ENCODE measurements at places on chromosomes 5 and 9.

DNA sequence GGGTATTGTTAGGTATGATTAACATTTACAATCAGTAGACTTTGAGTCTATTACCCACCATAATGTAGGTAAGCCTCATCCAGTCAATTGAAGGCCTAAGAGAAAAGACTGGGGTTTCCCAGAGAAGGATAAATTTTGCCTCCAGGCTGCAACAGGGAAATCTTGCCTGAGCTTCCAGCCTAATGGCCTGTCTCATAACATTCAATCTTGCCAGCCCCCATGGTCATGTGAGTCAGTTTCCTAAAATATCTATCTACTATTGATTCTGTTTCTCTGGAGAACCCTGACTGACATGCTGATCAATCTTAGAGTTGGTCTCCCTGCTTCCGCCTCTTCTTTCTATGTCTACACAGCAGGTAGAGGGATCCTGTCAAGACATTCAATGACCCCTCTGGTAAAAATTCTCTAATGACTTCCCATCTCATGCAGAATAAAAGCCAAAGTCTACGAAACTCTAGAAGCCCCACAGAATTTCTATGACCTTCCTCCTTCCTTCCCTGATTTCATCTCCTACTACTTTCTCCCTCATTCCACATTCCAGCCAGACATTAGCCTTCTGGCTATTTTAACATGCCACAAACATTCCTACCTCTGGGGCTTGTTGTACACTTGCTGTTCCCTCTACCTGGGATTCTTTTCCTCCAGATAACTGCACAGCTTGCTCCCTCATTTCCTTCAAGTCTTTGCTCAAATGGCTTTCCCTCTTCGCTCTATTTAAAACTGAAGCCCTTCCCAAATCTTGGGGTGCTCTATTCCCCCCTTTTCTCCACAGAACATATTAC lies 60.2 kb downstream of the FBXW11 start:
- DNase-seq: no peak

DNA sequence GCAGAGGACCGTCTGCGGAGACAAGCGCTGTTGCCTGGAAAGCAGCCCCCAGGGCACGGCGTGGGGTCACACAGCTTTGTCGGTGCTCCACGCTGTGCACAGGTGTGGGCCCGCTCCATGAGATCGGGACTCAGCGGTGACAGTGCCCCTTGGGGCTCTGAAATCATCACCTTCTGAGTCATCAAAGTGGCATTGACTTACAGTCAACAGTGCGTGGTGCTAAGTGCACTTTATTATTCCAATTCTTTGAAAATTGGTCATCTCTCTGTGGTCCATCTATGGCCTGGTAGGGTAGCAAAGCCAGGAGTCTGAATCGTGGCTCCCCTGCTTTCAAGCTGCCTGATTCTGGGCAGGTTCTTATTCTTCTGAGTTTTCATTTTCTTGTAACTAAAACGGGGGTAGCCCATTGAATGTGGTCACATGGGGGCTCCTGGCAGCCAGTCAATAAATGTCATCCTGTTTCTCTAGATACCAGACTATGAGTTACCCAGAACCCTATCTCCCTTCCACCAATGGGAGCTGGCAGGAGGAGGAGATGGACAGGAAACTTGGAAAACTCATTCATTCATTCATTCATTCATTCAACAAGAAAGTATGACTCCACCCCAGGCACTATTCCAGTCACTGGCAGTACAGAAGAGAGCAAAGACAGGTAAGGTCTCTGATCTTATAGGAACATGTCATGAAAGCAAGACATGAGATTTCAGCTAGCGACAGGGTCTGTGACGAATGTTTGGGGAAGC lies 20.3 kb upstream of the UNC5A start:
- no peak for DNase-seq

DNA sequence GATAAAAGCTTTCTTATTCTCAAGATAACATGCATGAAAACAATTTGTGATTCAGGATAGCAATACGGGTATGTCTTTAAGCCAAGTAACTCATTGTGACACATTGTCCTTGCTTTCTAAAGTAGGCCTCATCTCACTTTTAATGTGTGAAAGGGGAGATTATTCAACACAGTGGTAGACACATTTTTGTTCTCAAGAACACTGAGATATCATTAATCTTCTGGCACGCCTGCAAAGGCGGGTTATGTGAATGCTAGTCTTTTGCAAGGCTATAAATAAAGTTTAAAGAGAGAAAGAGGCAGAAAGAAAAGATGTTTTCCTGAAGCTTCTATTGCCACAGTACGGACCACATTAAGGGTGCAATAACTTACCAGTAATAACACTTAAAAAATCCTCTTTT lies 181.8 kb upstream of the MEF2C start:
- DNase-seq: no peak

- no peak for DNase-seq
These were observed 33.3 kb upstream of the TMEM250 start for GRCh38 chr9:136151848-136152542.

DNA sequence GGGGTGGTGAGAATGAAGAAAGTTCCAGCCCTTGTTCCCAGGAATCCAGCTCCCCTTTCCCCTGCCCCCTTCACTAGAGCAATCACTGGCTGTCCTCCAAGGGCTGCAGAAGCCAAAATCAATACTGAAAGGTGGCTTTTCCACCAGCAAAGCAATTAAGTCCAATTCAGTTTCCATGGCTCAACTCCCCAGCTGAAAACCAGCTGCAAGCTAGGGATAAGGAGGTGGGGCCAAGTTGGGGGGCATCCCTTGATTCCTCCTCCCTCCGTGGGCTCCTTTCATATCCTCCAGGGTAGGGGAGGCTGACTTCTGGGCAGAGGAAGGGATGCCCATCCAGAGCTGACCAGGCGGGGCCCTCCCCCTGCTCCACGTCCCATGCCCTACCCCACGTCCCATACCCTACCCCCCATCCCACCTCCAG lies 22.7 kb downstream of the CAMK2A start:
- DNase-seq: no peak

DNA sequence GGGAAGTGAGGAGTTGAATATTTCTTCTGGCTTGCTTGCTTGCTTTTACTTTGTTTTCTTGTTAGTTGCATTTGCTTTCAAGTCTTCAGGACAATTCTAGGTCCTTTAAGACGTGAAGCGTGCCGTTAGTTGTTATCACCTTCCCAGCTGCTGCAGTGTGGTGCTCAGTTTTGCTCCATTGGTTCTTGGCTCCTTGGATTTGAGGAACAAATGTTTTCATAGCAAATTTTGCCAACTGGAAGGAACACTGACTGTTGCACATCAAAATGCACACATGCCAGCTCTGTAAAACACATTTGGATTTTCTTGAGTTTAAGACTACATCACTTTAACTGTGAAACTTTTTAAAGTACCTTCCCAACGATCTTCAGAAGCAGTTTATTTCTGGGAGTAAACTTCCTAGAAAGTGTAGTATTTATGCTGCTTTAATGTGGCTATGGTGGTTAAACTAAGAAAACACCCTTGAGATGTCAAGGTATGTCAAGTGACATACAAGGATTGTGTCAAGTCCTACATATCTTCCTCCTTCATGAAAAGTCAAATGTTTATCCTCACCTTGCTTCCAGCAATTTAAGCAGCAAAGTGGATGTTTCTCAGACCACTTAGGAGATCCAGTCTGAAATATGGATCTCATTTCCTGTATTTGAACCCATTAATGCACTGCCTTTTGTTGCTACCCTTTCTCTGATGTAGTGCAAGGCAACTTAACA lies 24.9 kb downstream of the MOCS2 start:
- DNase-seq: no peak

- no peak for DNase-seq
These were observed 3.6 kb downstream of the HMGCS1 start for GRCh38 chr5:43309637-43310036.

GRCh38 chr9:37947977-37948376 lies 44.0 kb upstream of the SLC25A51 start:
- no peak for DNase-seq

- DNase-seq: peak; percentile 14
These were observed 70.8 kb upstream of the EGFLAM start for GRCh38 chr5:38187532-38187931.

DNA sequence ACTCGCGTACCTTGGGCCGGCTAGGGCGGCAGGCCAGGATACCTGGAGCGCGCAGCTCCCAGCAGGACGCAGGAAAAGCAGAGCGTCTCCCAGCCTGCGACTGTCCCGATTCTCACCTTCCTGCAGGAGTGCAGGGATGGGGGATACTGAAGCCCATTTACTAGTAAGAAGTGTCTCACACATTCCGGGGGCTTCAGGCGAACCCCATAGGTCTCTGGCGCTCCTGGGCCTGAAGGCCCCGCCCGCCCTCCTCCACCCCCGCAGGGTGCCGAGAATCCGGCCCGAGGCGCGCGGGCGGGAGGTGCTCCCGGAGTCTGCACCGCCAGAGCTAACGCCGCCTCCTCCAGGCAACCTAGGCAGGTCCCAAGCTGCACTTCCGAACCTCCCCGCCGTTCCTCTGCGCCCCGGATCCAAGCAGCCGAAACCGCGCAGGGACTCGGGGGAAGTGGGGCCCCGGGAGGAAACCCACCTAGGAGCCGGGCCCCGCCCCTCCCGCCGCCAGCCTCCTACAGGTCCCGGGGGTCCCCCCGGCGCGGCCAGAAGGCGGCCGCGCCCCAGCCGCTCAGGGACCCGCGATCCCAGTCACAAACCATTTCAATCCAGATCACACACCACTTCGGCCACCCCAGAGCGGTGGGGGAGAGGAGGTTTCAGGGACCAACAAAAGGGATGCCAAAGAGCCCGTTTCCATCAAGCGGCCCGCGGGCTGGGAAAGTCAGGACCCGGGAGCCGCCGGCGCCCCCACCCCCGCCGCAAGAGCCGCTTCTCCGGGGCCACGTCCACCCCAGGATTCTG lies 1.2 kb downstream of the ROR2 start:
- DNase-seq: peak; percentile 42

- no peak for DNase-seq
These were observed 89.0 kb downstream of the MARCHF3 start for GRCh38 chr5:126941403-126941802.

GRCh38 chr9:100848726-100849125 lies 179.8 kb upstream of the PLPPR1 start:
- no peak for DNase-seq

GRCh38 chr9:117081641-117082317 lies 333.1 kb downstream of the ASTN2 start:
- no peak for DNase-seq

All from NCI-H510A (cell line).